Activated CD4-positive, CD25-positive, alpha-beta regulatory T cell (primary cell): ENCODE measurements at places on chromosomes 2 and 18.

- no peak for DNase-seq
These were observed 52.2 kb downstream of the HNMT start for GRCh38 chr2:138016351-138017087.

DNA sequence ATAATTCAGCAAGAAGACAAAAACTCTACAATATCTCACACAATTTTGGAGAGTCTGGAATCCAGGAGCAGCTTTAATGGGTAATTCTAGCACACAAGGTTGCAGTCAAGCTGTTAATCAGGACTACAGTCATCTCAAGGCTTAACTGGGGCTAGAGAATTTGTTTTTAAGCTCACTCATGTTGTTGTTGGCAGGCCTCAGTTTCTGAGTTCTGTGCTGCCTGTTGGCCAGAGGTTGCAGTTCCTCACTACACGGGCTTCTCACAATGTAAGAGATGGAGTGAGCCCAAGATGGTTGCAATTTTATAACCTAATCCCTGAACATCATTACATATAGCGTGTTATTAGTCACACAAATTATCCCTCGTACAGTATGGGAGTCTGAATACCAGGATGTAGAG, 50.6 kb upstream of the TMEFF2 start:
- DNase-seq = no peak

- DNase-seq = no peak
These were observed 12.5 kb upstream of the PAX8 start for GRCh38 chr2:113291191-113291590.

- DNase-seq = no peak
These were observed 35.1 kb downstream of the THAP4 start for GRCh38 chr2:241601841-241602240.

DNA sequence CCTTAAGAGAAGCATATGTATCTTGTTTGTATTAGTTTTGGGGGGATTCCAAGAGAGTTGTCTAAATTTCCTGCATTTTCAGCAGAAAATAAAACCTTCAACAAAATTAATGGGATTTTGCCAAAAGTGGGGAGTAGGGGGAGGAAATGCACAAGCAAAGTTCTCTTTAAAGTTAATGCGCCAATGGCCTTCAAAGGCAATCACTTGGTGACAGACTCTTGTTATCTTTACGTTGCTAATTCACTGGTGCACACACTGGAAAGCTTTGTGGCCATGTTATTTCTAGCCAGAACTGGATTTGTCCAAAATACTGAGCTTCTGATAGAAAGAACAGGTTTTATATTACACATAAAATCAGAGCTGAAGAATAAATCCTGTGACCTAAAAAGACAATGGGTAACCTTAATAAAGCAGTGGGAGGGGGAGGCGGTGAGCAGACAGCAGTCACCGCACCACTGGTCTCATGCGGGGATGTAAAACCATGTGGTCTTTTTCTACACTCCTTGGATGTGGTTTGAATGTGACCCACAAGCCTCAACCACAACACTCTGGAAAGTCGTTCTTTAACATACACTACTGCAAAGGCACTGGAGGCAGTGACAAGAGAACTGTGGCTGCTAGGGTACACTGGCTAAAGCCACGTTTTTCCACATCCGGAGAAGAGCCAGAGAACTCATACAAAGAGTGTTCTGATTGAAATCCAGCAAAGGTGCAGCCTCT, 176.9 kb upstream of the SMAD7 start:
- no peak for DNase-seq
